ENCODE measurements at places on chromosomes 16 and 17.
A peak's percentile ranks its signal among the peaks of the same experiment; 100 is the strongest.

GRCh38 chr17:29180788-29181160 is 576 bp upstream of the MYO18A start:
- no peak for DNase-seq

DNA sequence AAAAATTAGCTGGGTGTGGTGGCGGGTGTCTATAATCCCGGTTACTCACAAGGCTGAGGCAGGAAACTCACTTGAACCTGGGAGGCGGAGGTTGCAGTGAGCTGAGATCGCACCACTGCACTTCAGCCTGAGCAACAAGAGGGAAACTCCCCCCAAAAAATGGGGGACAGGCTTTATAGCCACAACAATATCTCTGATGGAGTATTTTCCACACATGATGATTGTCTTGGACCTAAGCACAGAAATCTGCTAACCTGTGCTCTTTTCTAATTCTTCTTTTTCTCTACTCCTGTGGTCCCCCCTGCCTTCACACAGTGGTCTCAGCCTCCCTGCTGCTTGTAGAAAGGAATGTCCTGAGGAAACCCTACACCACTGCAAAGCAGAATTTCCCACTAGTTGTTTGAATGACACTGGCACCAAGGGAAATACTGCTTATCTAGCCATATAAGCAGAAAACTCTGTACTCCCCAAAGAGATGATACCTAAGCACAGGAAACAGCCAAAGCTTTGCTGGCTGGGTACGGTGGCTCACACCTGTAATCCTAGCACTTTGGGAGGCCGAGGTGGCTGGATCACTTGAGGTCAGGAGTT is 117.6 kb downstream of the USP31 start:
- no peak for DNase-seq

DNA sequence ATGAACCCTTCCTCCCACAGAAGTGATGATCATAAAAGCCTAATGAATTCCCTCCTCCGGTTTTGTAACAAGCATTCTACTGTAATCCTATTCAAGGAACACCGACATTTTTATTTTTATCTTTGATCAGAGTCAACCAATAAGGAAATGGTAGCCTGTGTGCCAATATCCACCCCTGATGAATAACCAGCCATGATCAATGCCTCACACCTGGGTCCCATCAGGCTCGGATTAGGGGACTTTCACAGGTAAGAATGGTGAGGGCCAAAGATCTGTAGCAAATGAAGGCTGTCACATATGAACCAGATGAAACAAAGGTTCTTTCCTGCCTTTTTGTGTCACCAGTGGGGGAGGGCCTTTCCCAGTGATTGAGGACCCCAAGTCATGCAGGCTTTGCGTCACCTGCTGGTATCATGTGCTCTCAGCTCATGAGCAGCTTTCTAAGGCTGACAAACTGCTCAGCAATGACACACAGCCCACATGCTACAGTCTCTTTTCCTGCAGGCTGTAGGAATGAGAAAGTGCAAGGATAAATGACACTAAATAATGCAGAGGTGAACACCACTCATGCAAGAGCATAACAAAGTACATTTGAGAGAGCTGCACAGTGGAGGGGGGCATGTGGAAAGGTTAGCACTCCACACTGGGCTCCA is 34.9 kb downstream of the TOM1L2 start:
- no peak for DNase-seq

DNA sequence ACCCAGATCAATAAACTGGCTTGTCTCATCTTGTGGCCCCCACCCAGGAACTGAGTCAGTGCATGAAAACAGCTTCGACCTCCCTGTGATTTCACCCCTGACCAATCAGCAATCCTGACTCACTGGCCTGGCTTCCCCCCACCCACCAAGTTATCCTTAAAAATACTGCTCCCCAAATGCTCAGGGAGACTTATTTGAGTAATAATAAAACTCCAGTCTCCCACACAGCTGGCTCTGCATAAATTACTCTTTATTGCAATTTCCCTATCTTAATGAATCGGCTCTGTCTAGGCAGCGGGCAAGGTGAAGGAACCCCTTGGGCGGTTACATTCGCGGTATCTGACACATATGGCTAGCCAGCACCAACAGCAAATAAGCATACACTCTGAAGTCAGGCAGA is 9.8 kb upstream of the RABEP1 start:
- no peak for DNase-seq

GRCh38 chr16:85627089-85627488 is 14.0 kb downstream of the GSE1 start:
- no peak for DNase-seq

DNA sequence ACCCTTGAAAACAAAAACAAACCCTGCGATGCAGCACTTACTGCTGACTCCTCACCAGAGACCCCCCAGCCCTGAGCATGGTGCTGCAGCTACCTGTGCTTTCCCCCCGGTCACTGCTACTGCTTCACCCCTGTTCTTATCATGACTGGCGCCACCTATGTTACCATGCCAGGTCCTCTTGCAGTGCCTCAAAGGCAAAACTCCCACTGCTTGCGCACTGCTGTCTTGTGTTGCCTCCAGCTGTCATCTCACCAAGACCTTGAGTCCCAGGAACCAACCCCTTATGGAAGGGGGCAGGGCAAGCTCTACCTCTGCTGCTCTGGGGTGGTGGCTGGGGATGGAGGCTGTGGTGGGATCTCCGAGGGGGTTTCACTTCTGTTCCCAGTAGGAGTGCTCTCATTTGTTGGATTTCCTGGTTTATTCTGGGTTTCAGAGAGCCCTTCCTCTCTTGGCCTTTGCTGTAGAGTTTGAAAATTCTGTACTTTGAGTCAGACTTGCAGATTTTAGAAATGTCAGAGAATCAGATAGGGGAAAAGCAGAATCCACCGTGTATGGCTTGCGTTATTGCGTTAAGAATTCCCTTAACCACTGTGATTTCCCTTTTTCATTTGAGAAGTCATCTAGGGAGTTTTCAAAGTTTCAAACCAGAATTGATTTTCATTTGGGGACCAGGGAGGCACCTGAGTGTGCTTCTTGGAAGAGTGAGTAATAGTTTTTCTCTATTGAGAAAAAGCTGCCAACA is 96.6 kb downstream of the SPECC1 start:
- DNase-seq: no peak

DNA sequence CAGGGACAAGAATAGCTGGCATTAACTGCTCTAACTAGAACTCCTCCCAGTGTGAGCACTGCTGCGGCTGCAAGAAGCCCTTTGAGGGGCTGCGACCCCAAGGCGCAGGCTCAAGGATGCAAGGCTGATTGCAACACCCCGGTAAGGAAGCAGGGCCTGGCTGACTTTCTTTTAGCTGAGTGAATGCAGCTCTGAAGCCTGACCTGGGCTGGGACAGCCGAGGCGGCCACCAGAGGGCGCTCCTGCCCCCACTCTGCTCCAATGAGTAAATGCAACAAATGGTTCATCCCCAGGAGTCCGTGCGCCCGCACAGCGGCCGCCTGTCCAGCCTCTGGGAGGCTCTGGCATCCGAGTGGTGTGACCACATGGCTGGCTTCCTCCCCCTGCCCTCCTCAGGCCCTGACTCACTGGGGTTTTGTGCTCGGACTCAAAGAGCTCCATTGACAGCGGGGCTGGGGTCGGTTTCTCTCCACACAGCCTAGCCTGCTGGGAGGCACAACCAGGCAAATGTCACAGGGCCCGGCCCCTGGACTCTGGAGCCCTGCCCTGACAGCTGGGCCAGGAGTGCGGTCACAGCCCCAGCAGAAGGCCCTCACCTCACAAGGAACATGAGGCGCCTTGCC is at the start of gene SMIM5:
SMIM5 (plus strand) TSS at position 572 of the 623 bp plus-strand sequence. CDS start 6,768 bp downstream, outside the sequence.
- DNase-seq: peak; percentile 91

DNA sequence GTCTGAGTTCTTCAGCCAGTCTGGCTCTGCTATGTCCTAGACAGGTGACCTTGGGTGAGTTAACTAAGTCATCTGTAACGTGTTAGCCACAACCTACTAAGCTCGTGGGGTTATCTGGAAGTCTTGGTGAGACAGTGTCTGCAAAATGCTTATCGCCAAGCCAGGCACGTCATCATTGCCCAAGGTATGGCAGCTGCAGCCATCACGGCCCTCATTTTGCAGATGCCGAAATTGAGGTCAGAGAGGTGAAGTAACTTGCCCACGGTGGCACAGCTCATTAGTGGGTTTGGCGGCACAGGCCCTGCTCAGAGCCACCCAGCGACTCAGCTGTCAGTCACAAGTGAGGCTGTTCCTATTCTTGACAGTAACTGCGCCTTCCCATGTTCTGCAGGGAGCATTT is 79.8 kb downstream of the CMIP start:
- no peak for DNase-seq

DNA sequence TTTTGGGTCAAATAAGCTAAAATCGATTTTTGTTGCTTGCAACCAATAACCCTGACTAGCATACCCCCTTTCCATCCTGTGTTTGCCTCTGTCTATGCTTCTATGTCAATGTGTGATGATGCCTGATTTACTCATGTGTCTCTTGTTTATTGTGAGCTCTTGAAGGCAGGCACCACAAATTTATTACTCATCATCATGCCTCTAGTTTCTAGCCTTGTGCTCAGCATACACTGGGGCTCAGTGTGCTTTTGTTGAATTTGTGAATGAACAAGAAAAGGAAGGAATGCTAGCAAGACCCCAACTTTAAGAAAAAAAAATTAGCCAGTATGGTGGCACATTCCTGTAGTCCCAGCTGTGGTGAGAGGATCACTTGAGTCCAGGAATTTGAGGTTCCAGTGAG is 119.1 kb upstream of the GPR139 start:
- DNase-seq: no peak

- DNase-seq: no peak
Observed at GRCh38 chr16:10188236-10188635, 6.0 kb upstream of the GRIN2A start.

GRCh38 chr17:66517336-66518009 is 215.1 kb downstream of the PRKCA start:
- no peak for DNase-seq

GRCh38 chr16:28984619-28985135 is at the start of gene LAT:
Gene LAT (plus strand): TSS chr16:28985052. CDS start chr16:28985418, 366 bp downstream.
- DNase-seq: no peak

- no peak for DNase-seq
Observed at GRCh38 chr17:61425682-61426481, 26.2 kb downstream of the TBX2 start.

DNA sequence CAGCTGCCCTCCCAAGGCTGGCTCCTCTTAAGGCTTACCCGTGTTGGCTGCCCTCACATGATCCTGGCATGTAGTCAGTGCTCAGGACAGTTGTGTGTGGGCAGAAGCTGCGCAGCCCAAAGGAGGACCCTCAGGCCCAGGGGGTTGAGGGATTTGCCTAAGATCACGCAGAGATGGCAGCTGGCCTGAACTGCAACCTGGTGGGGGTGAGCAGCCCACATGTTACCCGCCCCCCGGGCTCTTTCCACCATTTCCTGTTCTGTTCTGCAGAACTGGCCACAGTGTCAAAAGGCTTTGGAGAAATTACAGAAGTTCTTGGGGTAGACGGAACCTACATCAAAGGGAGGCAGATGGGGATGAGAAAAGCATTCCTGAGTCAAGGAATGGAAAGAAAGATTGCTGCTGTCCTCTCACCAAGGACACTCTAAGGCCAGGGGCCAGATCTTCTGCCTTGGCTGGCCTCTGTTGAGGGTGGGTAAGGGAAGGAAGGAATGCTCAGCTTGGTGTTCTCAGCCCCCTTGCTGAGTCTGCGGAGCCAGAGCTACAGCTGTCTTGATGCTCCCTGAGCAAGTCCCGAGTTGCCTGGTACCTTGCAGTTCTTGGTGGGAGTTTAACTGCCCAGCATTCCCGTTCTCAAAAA is 53.0 kb downstream of the EPN2 start:
- DNase-seq: no peak

DNA sequence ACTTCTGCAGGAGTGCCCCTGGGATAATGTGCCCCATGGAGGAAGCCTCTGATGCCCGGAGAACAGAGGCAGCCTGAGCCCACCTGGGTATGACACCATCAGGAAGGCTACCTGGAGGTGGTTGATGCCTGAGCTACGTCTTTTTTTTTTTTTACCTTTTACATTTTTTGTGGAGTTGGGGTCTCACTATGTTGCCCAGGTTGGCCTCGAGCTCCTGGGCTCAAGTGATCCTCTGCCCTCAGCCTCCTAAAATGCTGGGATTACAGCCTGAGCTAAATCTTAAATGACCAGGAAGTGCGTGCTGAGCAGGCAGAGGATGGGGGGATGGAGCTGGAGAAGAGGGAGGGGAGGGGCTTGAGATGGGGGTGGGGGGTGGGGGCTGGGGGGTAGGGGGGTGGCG is 32.7 kb downstream of the ABCC6 start:
- DNase-seq: no peak

DNA sequence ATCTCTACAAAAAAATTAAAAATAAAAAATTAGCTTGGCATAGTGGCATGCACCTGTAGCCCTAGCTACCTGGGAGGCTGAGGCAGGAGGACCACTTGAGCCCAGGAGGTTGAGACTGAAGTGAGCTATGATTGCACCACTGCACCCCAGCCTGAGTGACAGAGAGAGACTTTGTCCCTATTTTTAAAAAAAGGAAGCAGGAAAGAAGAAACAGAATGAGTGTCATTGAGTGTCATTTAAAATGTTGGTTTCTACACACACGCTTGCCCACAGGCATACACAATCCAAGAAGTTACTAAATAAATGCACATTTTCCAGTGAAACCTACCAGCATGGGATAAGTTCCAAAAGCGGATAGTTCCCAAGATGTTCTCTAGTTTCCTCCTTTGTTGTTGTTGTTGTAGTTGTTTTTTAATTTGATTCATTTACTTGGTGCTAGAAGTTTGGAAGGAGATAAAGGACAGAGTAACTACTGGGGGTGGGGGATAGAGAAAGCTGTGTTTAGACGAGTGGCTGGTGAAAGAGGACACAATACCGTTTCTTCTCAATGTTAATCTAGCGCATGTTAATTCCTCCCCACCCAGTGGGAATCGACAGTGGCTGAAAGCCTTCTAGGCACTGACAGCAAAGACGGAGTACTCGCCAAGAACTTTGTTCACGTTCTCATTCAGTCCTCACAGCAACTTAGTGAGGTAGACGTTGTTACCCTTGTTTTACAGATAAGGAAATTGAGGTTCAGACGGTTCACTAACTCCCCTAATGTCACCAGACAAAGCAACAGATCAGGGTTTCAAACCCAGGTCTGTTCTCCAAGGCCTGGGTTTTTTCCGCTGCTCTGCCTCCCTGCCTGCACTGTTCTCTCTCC is 17.3 kb downstream of the MRPS23 start:
- no peak for DNase-seq

GRCh38 chr17:34436607-34437006 is 73.6 kb upstream of the CCL1 start:
- no peak for DNase-seq

GRCh38 chr17:57600074-57600473 is 145.0 kb downstream of the CCDC182 start:
- DNase-seq: peak; percentile 40

GRCh38 chr17:78789663-78790181 is 7.6 kb upstream of the CYTH1 start:
- peak; percentile 88 for DNase-seq

- DNase-seq: no peak
Observed at GRCh38 chr16:78117391-78117790, 17.9 kb downstream of the WWOX start.

DNA sequence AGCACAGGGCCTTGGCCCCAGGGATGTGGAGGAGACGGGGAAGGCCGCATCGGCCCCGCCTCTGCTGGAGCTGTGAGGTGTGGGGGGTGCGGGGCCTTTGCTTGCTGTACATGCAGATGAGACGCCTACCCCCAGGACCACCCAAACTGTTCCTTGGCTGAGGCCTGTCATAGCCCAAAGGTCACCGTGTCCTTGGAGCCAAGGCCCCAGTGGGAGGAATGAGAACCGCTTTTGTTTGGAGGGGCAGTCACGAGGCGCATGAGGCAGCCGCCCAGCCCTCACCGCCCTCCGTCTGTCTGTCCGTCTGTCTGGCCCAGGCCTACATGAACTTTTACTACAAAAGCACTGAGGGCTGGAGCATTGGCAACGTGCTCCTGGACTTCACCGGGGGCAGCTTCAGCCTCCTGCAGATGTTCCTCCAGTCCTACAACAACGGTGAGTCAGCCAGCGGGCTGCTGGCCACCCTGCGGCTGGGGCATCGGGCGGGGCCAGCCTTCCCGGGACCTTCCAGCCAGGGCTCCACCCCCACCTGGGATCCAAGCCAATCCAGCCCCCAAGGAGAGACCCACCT is 8.8 kb downstream of the TAX1BP3 start:
- peak; percentile 91 for DNase-seq

Measured in AG10803 (cell line).